ENCODE measurements at places on chromosomes 2 and 18.

- DNase-seq, result no peak
Observed at GRCh38 chr2:37615804-37616676, 55.4 kb downstream of the CDC42EP3 start.

DNA sequence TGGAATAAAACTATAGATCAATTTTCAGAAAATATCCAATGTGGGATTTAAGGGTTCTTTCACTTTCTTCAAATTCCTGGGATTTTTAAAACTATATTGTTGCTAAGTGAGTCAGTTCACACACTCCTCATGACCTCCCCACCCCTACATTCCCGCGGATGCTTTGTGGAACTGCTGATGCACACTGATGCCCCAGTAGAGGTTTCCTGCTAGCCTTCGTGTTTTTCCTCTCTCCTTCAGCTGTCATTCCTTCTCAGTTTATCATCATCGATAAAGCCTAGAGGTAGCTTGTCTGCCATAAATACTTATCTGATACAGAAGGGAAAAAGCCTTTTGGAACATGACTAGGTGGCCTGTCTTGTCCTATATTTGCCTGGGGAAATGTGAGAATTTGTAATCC lies 67.4 kb upstream of the GALNT5 start:
- DNase-seq, result no peak

DNA sequence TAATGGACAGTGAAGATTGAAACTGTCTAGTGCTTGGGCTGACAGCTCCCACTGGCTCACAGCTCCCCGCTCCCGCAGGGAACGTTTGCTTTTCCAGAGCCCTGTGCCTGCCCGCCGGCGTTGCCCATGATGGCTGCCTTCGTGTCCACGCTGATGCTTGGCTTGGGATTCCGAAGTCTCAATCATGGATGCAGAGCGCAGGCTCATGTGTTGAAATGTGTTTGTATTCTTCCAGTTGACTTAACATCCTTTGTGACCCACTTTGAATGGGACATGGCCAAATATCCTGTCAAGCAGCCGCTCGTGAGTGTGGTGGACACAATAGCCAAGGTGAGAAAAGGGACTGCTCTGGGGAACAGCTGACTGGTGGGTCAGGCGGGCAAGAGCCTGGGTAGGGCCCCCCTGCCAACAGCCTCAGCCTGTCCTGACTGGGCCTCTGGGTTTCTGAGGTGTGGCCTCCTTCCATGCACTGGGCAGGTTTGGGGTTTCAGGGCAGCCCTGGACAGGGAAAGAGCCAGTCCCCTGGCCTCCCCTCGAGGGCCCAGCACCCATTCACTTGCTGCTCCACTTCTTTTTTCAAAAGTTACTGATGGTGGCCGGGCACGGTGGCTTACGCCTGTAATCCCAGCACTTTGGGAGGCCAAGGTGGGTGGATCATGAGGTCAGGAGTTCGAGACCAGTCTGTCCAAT lies 42.8 kb downstream of the ATP6V1C2 start:
- DNase-seq, result no peak

DNA sequence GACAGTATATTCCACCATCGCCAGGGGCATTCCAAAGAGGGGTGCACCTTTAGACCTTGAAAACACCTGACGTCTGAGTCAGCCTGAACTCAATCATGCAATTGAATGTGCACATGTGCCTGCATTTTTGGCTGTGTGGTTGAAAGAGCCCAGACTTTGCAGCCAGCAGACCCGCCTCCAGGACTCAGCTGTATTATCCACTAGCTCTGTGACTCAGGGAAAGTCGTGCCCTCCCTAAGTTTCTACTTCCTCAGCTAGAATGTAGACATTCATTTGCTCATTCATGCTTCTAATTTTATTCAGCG lies 94.2 kb downstream of the LRRC30 start:
- no peak for DNase-seq

- no peak for DNase-seq
Observed at GRCh38 chr18:67222887-67223286, 293.6 kb downstream of the DSEL start.

GRCh38 chr2:68309426-68309825 lies 10.3 kb downstream of the CNRIP1 start:
- DNase-seq, result no peak

DNA sequence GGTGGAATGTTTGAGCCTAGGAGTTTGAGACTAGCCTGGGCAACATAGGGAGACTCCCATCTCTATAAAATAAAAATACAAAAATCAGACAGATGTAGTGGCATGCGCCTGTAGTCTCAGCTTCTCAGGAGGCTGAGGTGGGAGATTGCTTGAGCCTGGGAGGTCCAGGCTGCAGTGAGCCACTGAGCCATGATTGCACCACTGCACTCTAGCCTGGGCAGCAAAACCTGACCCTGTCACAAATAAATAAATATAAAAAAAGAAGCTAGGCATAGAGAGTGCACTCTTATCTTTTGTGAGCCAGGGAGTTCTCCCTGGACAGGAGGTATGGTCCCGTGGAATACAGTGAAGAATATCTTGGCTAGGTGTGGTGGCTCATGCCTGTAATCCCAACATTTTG lies 11.0 kb upstream of the KYNU start:
- DNase-seq, result no peak

DNA sequence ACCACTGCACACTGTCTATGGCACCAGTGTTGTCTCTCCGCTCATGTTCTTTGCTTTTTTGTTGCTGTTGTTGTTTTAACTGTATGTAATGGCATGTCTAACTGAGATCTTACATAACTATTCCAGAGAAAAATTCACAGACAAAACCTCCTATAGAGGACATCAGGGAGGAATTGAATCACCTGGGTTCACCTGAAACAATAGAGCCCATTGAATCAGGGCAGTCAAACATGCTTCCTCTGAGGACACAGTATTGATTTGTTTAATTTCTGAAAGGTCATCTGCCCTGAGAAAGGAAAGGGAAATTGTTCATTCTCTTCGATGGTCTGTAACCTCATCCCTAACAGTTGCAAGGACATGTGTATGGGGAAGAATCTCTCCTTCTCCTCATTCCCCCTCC lies 237.5 kb downstream of the SRBD1 start:
- peak; percentile 60 for DNase-seq

- DNase-seq, result no peak
Observed at GRCh38 chr2:14428056-14428455, 204.5 kb upstream of the LRATD1 start.

DNA sequence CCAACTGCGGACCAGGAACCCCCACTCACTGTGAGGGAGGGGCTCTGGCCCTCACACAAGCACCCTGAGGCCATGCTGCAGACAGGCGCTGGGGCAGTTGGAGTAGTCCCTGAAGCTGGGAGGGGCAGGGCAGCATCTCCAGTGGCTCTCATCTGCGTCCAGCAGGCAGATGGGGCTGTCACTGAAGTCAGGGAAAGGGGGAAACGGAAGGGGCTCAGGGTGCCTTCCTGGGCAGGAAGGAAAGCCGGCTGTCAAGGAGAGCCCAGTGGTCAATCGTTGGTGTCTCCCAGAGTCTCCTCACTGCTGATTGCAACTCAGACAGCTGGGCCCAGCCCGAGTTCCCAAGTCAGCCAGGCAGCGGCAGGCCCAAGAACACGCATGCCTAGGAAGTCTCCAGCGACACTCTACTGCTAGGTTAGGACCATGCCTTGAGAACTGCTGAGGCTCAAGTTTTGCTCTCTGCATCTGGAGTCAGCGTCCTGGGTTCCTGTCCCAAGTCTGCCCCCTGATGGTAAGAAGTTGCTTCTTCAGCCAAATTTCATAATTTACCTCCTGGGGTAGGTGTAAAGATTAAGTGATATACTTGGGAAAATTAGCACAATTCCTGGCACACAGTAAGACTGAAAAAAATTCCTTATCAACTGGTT lies 27.4 kb upstream of the NMUR1 start:
- DNase-seq, result peak; percentile 84

DNA sequence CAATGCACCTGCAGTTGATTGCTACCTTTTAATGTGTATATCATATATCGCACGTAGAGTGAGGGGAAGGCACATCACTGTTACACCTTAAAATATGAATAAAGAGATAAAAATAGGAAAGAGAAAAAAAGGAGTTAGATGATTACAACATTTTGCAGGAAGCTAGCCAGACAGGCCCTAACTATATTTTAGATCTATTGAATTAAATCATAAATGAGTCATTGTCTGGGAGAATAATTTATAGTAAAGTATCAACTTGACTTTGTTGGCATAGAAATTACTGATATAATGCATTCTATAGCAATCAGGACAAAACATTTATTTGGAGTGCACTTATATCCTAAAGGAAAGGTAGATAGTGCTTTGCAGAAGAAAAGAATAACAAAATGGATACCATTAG lies 384.9 kb upstream of the NXPH2 start:
- no peak for DNase-seq

- DNase-seq, result no peak
Observed at GRCh38 chr2:9488583-9489547, 14.5 kb downstream of the IAH1 start.

GRCh38 chr18:59718464-59719157 lies 21.4 kb upstream of the CCBE1 start:
- DNase-seq, result no peak

DNA sequence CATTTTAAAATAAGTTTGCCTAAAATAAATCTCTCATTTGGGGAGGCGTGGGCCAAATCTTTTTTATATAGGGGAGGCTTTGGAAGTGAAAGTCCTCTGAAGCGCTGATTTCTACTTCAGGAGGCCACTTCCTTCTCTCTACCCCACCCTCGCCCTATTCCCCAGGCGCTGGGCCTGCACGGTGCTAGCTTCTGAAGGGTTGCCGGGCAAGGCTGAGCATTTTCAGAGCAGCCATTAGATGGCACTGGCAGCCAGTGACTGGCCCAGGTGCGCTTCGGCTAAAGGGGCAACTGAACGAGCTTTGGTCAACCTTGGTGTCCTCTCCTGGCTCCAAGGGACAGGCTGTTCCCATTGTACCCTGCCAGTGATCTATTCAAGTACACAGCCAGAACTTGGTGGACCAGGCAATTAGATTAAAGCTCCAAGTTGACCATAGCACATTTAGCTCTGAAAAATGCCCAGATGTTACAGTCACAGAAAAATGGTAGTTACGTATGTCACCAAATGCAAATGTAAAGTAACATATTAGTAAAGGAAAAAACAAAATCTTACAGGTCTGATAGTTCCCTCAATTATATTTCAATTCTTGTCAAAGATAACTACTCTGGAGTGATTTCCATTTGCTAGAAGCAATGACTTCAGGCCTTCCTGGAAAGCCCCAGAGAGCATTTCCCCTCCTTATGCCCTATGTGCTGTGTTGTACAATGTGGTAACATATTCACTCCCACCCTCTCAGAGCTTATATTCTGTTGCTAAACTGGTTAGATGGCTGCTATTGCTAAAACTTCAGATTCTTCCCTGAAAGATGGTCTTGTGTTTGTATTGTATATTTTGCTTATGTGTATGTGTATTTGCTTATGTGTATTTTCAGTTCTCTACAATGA lies 2.1 kb downstream of the POMC start:
- peak; percentile 83 for DNase-seq

- no peak for DNase-seq
Observed at GRCh38 chr2:195601361-195601760, 55.7 kb upstream of the SLC39A10 start.

DNA sequence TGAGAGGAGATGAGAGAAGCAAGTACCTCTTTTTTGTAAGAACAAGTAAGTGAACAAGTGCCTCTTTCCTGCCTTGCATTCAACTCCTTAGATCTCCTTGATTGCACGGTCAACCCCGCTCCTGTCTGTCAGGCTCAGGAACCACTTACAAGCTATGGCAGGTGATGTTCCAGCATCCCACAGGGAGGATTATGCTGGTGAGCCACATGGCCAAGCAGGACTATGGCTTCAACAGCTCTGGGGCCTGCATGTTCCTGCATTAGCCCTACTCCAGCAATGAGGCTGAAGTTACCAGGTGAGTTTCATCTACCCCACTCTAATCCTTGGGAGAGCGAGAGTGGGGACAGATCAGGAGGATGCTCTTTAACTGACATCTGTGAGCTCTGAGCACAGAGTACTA lies 29.5 kb downstream of the TTC32 start:
- no peak for DNase-seq

DNA sequence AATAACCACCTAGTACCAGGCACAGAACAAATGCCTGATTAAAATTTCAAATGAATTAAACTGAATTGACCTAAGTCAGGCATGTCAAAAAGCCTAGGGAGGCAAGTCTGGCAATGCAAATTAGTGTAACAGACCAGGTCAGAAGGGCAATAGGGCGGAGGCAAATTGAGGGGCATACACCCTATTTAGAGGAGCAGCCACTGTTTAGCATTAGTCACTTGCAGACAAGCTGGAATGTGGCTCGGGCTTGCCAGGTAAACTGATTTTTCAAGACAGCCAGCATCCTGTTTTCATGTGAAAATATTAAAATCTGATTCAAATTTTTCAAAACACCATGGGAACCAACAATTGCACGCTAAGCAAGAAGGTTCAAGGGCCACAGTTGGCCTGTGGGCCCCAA lies 160.3 kb downstream of the EN1 start:
- DNase-seq, result no peak

DNA sequence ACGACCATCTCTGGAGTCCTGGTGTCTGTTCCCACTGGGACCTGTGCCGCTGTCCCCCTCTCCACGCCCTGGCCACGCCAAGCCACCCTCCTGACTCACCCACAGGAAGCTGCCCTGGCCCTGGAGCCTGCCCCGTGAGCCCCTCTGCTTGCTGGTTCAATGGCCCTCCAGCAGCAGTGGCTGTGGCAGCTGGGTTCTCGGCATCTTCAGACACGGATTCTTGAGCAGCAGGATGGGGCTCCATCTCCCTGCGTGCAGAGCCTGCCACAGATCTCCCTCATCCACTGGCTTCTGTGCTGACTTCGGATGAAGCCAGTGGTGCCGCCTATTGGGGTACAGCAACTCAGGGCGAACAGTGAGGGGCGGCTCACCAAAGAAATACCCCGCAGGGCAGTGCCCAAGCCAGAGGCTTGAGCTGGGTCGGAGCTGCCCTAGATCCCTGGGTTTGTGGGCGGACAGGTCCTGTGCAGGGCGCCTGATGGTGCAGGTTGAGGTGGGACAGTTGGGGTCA lies 14.0 kb downstream of the CAPN10 start:
- no peak for DNase-seq

DNA sequence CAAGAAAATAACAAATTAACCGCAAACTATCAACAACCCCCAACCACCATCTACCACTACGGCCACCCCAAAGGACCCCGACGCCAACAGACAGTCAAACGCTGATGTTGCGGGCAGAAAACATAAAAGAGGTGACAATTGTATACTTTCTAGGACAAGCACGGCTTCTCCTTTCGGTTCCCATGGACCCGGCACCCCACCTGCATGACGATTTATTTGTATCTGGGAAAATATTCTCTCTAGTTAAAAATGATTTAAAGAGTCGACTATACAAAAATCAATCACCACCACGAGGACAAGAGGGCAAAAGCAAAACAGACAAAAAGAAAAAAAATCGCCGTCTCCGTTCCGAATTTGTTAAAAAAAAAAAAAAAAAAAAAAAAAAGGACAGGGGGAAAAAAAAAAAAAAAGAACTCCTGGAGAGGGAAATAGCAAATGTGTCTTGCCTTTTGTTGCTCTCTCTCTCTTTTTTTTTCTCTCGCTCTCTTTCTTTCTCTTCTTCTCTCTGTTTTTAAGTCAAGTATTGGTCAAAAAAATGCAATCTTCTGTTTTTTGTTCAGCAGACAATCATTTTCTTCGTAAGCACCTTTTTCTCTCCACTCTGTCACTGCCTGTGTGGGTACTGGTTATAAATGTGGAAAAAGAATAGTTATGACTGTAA lies 3.6 kb downstream of the SIX3 start:
- DNase-seq, result no peak

GRCh38 chr2:8028436-8028835 lies 653.4 kb upstream of the ID2 start:
- DNase-seq, result no peak

GRCh38 chr2:155382776-155383175 lies 684.3 kb downstream of the KCNJ3 start:
- DNase-seq, result no peak
